ENCODE measurements at places on chromosomes 11 and 22.
A peak's percentile ranks its signal among the peaks of the same experiment; 100 is the strongest.

DNA sequence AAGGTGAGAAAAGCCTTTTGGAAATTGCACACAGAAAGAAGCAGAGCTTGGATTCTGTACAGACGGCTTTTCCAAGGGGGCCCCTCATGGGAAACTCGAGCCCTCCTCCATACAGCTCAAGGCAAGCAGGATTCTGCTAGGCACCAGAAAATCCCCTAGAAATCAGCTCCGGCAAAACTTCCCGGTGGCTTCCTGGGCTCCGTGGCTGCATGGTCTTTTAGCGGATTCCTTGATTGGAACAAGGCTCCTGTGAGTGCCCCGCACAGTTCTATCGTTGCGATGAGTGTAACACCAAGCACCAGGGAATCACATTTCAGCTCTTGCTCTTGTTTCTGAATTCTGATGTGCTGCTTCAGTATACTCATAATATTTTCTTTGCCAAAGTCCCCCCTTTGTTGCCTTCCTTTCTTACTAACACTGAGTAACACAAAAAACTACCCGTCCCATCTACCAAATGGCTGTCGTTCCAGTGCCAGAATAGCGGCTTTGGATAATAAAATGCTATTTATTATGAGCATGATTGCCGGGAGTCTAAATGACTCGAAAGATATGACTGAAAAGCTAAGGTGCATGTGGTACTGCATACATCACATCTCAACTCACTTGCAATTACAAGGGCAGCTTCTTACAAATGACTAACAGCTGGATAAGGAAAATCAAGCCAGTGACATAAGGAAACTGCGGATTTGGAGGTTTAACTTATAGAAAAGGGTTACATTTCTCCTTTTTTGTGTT lies 494.1 kb downstream of the DLG2 start:
- no peak for DNase-seq

DNA sequence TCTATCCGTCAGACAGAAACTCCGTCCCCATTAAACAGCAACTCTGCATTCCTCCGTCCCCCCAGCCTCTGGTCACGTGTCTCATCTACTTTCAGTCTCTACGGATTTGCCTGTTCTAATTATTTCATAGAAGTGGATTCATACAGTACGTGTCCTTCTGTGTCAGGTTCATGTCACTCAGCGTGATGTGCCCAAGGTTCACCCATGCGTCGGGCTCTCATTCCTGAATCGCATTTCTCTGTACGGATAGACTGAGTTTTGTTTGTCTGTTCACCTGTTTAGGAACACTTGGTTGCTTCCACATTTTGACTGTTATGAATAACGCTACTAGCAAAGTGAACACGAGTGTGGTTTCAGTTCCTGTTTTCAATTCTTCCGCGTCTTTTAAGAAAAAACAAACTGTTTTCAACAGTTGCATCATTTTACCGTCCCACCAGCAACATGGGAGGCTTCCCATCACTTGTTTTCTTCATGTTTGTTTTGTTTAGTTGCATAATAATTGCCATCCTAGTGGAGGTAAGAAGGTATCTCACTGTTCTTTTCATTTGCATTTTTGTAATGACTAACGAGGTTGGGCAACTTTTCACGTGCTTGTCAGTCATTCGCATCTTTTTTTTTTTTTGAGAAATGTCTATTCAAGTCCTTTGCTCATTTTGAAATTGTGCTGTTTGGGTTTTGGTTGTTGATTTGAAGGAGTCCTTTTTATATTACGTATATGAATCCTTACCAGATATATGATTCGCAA lies 8.9 kb upstream of the NLRP6 start:
- no peak for DNase-seq

DNA sequence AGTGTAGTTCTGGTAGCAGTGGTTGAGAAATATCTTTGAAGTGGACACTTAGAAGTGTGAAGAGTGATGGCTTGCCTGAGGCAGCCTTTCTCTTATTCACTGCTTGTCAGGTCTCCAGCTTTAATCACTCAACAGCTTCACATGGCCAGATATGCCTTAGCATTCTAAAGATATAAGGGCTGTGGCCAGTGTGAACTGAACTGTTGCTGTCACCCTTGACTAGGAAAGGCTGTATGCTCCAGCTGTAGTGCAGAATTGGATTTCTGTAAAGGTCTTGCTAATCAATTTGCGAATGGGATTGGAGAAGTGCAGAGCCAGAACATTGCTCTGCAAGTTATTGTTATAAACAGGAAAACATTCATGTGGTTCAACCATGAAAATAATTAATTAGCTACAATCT lies 266.7 kb downstream of the TMEM135 start:
- no peak for DNase-seq

DNA sequence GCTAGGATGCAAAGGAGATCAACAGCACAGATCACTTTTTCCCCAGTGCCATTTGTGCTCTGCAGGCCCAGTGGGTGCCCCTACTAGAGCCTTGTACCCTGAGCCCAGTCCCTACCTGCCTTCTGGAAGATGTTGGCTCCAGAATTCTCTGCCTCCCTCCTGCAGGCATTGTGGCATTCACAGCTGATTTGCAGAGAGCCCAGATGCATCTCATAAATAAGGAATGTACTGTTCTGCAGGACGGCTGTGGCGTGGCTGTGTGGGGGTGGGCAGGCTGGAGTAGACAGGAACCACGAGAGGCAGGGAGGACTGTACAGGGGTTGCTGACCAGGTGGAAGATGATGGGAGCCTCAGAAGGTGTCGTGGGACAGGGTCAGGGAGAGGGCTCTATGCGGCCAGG lies 11.2 kb upstream of the MIAT start:
- no peak for DNase-seq

DNA sequence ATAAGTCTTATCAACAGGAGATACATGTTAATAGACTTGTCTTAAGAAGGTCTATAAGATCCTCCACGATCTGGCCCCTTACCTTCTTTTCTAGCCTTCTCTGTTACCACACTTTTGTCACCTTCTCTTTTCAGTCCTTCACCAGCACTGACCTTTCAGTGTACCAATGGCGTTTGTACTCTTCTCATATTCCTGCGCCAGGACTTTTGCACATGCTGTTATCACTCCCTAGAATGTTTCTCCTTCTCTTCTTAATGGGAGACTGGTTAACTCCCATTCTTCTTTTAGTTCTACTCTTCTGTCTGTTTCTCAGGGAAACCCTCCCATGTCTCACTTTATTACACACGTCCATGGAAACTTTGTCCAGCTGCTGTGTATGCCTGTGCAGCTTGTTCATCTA lies 4.4 kb upstream of the EED start:
- no peak for DNase-seq

DNA sequence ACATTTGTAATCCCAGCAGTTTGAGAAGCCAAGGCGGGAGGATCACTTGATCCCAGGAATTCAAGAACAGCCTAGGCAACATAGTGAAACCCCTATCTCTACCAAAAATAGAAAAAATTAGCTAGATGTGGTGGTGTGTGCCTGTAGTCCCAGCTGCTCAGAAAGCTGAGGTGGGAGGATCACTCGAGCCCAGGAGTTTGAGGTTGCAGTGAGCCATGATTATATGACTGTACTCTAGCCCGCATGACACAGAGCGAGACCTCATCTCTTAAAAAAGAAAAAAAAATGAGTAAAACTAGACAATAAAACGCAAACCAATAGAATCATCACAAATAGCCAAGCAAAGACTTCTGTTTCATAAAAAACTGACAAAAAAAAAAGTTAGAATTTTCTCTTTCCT lies 21.8 kb downstream of the NUCB2 start:
- no peak for DNase-seq

GRCh38 chr11:125918140-125918840 lies 14.0 kb downstream of the DDX25 start:
- DNase-seq: no peak

DNA sequence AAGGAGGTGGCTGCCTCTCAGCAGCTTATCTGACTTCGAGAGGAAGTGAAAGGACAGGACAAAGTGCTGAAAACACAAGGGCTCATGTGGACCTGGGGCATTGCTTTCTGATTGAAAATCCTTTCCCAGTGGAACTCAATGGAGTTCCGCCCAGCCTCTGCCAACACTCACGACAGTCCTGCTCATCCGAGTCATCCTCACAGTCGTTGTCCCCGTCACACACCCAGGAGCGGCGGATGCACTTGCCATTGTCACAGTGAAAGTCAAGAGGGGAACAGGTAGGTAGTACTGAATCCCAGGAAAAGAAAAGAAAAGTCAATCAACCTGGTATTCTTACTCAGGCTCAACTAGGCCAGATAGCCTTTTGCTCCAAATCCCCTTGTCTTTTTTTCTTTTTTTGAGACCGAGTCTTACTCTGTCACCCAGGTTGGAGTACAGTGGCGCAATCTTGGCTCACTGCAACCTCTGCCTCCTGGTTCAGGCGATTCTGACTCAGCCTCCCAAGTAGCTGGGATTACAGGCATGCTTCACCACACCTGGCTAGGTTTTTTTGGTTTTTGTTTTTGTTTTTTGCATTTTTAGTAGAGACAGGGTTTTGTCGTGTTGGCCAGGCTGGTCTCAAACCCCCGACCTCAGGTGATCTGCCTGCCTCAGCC lies 18.1 kb downstream of the LRP4 start:
- DNase-seq: no peak

GRCh38 chr22:27416511-27417420 lies 384.8 kb downstream of the MN1 start:
- no peak for DNase-seq

GRCh38 chr11:126561327-126561893 lies 205.9 kb downstream of the ST3GAL4 start:
- peak; percentile 34 for DNase-seq

DNA sequence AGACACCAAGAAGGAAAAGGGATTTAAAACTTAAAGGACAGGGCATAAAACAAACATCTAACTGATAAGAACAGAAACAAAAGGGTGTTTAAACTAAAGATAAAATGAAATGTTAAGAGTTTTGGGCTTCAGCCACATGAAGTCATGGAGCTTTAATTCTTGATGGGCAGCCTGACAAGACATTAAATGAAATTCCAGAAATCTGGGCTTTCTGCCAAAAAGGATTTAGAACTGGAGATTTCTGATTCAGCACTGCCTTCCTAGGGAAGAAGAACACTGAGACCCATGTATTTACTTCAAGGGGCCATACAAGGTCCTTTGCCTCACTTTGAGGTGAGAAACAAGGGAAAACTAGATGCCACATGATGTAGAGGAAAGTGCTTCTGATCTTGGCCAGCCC lies 355.9 kb upstream of the RAG2 start:
- DNase-seq: no peak

GRCh38 chr11:113408206-113408605 lies 20.6 kb downstream of the ANKK1 start:
- DNase-seq: no peak

- no peak for DNase-seq
Measured at GRCh38 chr11:11607772-11608171, 14.0 kb downstream of the GALNT18 start.

DNA sequence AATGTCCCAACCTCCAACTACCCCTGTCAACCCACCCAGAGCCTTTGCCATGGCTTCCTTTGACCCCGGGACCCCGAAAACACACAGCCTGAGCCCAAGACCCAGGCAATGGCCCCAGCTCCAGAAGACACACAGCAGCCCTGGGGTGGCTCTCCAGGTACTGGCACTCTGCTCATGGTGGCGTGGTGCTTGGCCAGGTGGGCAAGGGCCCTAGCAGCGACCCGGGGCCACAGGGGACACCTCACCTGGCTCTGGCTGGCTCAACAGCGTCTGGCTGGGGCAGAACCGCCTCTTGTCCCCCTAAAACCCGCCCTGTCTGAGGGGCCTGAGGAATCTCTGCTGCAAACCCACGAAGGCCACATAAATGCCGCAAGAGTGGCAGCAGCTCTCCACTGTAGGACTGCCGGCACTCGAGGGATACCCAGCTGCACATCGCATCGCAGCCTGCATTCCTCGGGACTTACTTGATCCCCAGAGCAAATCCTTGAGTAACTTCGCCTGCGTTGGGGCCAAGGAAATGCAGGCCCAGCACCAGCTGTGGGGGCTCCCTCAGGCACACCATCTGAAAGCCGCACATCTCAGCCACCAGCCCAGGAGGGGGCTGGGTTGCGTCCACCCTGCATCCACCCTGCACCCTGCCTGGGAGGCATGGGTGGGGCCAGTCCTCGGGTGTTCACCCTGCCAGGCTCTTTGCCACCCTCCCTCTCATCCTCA lies 23.1 kb upstream of the GNB1L start:
- DNase-seq: no peak

- DNase-seq: no peak
Measured at GRCh38 chr11:6862961-6863360, at the start of gene OR10A2. Gene OR10A2 (plus strand): TSS chr11:6863057. CDS start chr11:6869755, 6,698 bp downstream.
